Activated naive CD8-positive, alpha-beta T cell treated with anti-CD3 and anti-CD28 coated beads, Interleukin-2, amount 50 U/mL, for 16 hours (primary cell): ENCODE measurements at places on chromosomes 2 and 18.

GRCh38 chr2:216082805-216083204 lies 1.1 kb downstream of the TMEM169 start:
- DNase-seq = no peak

GRCh38 chr18:60485201-60485600 lies 112.6 kb upstream of the MC4R start:
- no peak for DNase-seq

GRCh38 chr2:85049236-85049635 lies 78.3 kb downstream of the KCMF1 start:
- DNase-seq = no peak

DNA sequence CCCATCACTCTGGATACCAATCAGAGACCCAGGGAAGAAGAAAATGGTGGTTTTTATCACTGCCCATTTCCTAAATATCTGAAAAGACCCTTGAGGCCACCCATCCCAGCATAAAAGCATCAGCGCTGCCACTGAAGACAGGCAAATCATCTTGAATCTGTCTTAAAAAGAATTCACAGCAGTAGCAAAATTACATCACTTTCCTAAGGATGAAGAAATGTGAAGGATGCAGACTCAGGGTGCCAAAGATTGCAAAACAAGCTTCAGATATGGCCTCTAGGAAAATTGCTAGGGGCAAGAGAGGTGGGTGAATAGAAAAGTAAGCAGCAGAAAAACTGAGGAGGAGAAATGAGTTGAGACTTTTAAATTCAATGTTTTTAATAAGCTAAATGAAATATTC lies 70.0 kb downstream of the SLC25A12 start:
- no peak for DNase-seq

DNA sequence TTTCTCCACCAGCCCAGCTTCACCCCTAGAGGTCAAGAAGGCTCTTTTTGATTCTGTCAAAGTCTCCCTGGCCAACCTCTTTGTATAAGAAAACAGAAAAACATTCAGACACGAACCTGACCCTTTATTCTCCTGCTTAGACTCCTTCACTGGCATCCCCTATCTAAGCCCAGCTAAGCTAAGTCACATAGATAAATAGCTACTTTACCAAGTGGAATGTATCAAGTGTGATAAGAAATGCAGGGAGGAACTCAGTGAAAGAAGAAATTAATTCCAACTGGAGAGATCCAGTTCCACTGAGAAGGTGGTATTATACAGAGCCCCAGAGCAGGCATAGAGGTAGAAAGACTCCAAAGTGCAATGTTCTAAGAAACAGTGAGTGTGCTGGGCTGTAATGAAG lies 489.5 kb downstream of the TNS1 start:
- DNase-seq = no peak

- DNase-seq = no peak
Observed at GRCh38 chr2:16870491-16871076, 204.9 kb upstream of the CYRIA start.

DNA sequence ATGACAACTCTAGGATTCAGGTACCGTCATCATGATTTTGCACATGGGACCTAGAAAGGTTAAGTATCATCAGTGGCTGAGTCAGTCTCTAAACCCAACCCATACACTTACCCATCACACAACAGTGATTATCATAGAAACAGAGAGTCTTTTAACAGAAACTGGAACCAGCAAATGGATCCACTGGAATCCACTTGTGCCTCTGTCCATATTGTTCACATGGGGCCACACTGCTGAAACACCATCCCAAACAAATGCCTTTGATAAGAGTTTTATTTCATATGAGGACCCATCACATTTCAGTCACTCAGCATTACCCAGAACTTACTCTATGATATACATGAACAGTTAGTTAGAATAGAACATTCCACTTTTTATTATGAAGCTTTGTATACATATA lies 430.0 kb downstream of the STK39 start:
- DNase-seq = no peak

- no peak for DNase-seq
Observed at GRCh38 chr18:10936176-10937053, 213.0 kb downstream of the PIEZO2 start.

DNA sequence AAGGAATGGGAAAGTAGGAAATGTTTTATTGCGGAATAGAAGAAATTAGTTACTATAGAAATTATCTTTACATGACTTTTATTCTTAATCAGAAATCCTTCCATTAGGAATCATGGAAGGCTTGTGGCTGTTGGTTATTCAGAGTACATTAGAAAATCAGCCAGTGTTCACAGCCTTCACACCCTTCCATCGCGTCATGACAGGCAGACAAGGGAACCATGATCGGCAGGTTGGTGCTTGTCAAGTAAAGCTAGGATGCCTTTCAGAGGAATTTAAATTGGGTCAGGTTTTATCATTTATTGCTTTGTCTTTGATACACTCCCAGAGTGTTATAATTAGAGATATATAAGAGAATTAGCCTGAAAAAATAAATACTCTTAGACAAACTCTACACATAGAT lies 400.6 kb downstream of the THSD7B start:
- no peak for DNase-seq

DNA sequence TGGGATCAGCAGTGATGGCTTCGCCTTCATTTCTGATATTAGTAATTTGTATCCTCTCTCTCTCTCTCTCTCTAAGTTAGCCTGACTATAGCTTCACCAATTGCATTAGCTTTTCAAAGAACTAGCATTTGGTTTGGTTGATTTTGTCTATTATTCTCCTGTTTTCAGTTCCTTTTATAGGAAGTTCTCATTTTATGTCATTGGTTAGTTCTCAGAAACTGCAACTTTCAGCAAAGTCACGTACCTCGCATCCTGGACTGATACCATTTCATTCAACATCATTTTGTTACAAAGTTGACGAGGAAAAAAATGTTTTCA lies 450.8 kb downstream of the EIPR1 start:
- no peak for DNase-seq

GRCh38 chr2:102046135-102046986 lies 54.6 kb downstream of the IL1R2 start:
- DNase-seq = no peak

- no peak for DNase-seq
Observed at GRCh38 chr2:186129767-186130581, 356.1 kb upstream of the ZC3H15 start.

DNA sequence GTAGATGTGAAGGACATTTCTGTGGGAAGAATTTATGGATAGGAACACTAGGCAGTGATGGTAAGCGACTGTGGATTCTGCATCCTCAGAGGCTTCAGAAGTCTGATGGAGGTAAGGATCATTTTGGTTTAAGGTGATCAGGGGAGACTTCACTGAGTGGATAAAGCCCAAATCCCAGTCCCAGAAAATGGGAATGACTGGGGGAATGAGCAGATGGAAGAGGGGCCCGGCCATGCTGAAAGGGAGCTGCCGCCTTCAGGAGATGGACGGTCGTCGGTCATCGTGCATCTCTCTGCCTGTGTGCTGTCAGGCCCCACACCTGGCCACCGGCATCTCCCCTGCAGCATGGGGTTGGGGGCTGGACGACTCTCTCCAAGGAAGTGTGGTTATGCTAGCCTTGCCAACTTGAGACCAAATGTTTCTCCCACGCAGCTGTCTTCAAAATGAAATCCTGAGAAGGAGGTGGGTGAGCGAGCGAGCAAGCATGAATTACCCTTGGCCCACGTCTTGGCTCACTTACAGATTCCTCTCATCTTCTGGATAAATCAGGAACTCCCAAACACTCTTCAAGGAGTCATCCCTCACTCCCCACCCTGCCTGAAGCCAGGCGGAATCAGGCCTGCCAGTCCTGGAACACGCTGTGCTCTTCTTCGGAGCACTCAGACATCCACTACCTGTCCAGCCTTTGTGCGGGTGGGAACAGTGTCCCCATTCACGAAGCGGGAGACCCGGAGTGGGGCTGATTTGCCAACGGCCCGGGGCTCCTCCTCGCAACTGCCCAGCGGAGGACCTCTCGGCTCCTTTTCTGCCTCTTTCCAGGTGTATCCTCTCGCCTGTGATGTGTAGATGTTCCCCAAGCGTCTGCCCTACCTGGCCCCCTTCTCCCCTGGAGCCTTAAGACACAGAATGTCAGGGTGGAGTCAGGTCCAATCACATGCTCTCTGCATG lies 85.6 kb downstream of the PRKCE start:
- no peak for DNase-seq

GRCh38 chr2:234996069-234996940 lies 44.5 kb downstream of the SH3BP4 start:
- no peak for DNase-seq

- no peak for DNase-seq
Observed at GRCh38 chr2:233007739-233008138, 5.3 kb downstream of the NGEF start.

DNA sequence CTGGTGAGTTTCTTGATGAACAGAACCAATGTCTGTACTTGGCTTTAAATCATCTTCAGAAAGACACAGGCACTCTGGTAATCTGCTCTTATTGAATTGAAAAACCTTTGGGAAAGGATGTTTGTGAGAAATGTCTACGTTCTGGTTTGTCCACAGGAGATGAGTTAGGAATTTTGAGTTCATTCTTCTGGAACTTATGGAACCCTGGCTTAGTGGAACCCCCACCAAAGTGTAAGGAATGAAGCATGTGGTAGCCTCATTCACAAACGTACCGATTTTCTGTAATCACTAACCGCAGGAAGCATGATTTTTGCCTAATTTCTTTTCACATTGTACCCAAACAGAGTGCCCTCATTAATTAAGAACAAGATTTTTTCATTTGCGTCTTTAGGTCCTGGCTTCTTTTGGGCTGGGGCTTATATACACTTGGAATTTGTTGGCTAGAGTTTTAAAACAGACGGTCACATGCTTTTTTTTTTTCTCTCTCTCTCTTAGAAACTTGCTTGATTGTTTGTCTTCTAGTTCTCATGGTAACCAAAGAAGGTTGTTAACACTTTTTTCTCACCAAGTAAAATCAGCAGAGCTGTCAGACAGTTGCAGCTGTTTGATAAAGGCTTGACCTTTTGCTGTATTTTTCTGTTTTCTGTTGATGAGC lies 314.1 kb upstream of the THUMPD2 start:
- DNase-seq = no peak

DNA sequence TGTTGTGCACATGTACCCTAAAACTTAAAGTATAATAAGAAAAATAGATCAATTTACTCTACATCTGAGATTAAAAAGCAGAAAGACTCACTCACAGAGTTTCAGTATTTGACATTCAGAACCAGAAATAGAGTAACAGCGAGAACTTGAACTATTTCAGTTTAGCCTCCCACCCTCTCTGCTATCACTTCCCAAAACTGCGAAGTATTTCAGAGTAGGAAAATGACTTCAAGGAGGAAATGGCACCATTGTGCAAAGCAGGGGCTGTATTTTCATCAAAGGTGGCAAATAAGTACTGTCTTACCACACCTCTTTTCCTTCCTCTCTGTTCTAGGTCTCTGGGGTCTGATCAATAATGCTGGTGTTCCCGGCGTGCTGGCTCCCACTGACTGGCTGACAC lies 13.6 kb downstream of the DHRS9 start:
- DNase-seq = no peak

GRCh38 chr2:15808944-15809343 lies 131.4 kb upstream of the MYCN start:
- DNase-seq = no peak

DNA sequence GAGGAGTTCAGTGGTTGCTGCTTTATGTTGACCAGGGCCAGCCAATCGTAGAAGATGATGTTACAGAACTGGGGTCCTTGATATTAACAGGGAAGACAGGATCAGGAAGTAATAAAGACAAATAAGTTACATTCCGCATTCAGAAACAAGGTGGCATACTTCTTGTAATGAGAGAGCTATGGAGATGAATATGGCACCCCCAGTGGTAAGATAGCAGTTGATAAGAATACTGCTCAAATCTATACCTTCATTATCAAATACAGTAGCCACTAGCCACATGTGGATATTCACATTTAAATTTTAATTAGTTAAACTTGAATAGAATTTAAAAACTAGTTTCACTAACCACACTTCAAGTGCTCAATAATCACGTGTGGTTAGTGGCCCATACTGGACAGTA lies 290.4 kb upstream of the RBMS1 start:
- no peak for DNase-seq

DNA sequence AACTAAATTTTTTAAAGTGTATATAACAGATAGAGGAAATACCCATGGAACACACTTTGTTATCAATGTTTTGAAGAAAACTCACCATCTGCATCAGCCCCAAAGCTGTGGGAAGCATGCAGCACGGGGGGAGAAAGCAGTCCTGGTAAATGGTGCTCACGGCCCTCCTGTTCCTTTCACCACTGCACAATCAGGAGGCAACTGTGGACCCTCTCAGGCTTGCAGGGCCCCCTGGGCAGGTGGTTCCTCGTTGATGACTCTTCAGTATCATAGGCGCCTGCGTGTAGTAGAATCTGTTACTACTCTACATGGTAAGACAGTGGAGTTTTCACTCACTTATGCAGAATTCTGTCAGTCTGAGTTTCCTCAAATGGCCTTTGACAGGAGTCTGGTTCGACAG lies 4.9 kb upstream of the CNDP1 start:
- no peak for DNase-seq

DNA sequence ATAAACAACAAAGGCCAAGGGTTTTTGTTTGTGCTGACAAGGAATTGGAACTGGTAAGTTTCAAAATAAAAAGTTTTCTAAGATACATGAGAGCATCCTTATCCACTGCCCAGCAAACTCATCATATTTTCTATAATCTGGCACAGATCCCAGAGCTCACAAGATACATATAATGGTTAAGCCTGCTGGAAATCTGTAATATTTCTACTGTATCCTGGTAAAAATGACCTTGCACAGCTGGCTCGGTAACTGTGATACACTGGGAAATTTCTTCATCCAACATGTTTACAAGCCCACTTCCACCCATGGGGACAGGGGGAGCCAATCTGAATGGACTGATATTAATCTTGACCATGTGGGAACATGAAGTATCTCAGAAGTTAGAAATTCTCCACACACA lies 425.4 kb upstream of the MMADHC start:
- DNase-seq = no peak

DNA sequence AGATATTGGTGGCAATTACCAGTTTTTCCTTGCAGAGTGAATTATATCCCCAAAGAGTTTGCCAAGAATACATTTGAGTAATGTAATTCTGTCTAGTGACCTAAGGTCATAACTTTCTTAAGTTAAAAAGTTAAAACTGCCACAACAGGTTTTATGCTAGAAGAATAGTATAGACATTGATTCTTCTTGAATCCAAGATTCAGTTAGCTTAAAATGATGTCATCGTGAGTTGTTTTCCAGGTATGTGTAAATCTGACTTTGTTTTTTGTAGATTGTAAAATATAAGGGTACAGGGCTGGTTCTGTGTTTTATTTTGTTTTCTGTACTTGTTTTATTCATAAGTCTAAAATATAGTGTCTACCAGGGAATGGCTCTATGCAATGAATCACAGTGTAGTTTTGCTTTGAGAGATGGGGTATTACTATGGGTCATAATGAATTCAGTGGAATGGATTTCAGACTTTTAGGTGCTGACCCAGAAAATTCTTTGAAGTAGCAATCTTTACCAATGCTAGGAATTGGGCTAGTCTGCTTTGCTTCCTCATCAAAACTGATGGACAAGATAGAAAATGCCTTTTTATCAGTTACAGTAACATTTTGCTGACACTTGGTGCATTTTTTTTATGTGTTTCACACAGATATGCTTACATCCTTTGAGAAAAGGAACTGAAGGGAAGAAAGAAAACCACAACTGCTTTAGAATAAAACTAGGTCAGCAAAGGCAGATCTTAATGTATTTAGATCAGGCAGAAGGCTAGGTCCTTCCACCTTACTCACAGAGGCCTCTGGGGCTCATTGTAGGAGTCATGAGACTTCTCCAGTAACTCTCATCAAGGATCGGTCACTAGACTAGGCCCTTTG lies 20.8 kb upstream of the MGAT5 start:
- no peak for DNase-seq

- DNase-seq = no peak
Observed at GRCh38 chr2:70956141-70956540, 20.4 kb downstream of the ATP6V1B1 start.
